Fibroblast of skin of right biceps (primary cell): ENCODE measurements at places on chromosomes 12 and 14.

- peak; percentile 12 for DNase-seq
These were observed 903.6 kb upstream of the TMEM132C start for GRCh38 chr12:127363392-127363791.

- peak; percentile 33 for DNase-seq
These were observed 9.6 kb upstream of the AKAP6 start for GRCh38 chr14:32319368-32320049.

DNA sequence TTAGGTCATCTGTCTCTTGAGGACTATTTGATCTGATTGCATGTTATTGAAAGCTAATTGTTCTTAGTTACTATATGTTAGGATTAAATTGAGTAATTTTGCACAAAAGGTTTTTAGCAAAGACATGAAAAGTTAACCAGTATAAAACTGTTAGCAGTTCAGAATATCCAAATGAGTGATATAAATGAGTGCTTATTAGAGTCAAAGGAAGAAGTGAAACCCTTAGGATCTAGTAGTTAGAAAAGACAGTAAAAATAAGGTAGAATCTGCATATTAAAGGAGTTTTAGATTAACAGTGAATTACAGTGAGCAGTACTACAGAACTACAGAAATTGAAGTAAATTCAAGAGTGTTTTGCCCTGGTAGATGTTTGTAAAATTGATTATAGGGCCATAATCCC, 12.4 kb downstream of the RAP1B start:
- DNase-seq, result no peak

DNA sequence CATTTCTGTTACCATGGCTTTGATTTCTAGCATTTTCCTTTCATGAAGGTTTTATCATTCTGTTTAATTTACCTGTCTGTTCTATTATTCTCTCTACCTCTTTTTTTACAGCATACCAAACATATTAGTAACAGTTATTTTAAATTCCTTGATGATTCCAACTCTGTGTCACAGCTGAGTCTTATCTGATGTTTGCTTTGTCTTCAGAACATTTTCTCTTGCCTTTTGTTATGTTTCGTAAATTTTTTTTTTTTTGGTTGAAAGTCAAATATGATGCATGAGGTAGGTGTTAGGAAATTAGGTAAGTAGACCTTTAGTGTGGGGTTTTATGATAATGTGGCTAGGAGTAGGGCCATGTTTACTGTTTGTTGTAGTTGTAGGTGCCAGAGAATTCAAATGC, 496.4 kb downstream of the FOXG1 start:
- DNase-seq, result peak; percentile 16

DNA sequence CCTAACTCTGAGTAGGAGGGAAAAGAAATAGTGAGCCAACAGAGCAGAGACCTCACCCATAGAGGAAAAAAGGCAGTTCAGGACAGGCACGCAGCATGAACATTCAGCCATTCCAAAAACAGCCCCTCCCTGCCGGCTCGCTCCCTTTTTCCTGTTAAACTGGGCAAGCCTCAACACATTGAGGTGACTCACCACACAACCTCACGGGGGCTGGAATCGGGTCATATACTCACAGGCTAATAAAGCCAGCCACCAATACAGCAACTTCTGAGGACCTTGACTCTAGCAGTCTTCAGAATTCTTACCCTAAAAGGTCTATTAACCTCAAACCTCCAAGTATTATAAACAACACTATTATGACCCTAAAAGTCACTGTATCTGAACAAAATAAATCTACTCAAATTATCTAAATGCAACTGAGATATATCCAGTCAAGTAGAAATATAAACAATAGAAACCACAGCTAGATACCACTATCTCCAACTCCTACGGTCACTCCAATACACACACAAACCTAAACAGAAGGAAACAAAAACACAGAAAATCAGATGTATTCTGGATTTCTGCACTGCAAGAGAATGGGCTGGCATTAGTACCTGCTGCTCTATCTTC, 6.3 kb downstream of the YBX3 start:
- DNase-seq, result peak; percentile 85

DNA sequence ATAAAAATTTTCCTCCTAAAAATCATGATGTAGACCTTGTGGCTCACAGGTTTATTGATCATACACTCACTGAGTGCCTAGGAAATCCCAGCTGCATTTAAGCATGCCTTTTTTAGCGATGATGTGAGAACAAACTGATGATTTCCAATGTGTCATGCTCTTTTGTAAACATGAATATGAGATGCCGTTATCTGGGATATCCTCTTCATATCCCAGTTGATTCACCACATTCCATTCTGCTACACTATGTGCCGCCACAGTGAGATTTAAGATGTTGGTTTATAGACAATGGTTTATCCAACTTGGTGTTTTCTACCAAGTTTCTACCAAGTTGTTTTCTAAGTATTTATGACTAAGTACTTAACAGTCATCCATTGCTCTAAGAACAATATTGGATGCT, 5.2 kb downstream of the OR4E1 start:
- peak; percentile 30 for DNase-seq

DNA sequence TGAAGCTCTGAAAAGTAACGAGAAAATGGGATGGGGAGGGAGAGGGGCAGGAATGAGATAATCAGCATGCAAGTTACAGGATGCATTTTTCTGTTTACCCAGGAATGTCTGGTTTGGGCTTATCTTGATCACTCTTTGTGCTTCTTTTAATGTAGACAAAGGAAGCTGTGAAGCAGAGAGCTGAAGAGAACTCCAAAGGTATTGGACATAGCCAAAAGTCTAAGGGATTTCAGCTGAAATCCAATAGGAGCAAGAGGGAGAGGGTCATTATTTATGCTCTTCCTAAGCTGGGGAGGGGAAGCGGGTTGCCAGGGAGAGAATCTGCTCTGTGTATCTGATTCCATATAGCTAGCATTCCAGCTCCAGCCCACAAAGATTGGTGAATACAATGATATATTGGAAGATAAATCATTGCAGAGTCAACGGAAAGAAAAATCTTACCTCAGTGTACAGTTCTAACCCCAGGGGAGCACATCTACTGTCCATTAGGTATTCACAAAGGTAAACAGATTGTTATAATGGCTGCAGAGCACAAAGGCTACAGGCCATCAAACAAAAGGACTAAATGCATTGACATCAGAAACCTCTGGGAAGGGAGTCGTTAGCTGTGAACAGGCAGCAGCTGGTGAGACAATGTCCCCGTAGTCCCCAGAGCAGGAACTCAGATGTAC, 61.0 kb upstream of the PELI2 start:
- no peak for DNase-seq

- DNase-seq, result no peak
These were observed 90.8 kb downstream of the ATP23 start for GRCh38 chr12:58032156-58032555.

DNA sequence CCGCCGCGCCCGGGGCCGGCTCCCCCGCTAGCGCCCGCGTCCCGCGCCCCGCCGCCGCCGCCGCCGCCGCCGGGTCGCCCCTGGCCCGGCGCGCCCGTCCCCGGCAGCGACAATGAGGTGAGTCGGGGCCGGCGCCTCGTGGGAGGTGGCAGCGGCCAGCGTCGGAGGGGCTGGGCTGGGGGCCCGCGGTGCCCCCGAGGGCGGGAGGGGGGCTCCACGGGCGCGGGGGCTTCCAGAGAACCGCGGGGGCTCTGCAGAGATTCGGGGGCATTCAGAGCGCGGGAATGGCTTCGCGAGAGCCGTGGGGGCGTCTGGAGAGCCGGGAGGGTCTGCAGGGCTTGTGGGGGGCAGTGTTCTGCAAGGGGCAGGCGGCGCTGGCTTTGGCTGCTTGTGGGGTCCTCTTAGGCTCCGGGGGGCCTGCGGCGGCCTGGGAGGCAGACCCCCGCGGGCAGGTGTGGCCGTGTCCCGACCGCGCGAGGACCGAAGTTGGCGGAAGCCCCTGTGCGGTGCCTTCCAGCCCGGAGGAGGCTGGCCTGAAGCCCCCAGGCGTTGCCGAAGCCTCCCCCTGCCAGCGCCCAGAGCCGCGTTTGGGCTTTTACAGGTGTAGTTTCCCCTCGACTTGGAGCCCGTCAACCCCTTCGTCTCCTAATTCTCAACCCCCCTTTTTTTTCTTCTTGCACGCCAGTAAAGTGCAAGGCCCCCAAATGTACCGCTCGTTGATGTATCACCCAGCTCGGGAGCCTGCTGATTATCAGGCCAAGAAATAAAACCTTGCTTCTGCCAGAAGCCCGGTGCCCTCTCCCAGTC, 93.1 kb upstream of the EVL start:
- DNase-seq, result no peak

DNA sequence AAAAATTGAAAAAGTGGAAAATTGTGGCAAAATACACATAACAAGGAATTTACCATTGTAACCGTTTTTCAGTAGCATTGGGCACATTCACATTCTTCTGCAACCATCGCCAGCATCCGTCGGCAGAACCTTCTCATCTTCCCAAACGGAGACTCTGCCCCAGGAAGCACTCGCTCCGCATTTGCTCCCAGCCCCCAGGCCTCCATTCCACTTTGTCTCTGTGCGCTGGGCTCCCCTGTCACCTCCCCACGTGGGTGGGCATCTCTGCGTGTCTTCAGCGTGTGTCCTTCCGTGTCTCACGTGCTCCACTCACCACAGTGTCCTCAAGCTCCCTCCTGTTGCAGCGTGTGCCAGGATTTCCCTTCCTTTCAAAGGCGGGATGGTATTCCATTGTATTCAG, 9.9 kb downstream of the GPR132 start:
- DNase-seq, result no peak

DNA sequence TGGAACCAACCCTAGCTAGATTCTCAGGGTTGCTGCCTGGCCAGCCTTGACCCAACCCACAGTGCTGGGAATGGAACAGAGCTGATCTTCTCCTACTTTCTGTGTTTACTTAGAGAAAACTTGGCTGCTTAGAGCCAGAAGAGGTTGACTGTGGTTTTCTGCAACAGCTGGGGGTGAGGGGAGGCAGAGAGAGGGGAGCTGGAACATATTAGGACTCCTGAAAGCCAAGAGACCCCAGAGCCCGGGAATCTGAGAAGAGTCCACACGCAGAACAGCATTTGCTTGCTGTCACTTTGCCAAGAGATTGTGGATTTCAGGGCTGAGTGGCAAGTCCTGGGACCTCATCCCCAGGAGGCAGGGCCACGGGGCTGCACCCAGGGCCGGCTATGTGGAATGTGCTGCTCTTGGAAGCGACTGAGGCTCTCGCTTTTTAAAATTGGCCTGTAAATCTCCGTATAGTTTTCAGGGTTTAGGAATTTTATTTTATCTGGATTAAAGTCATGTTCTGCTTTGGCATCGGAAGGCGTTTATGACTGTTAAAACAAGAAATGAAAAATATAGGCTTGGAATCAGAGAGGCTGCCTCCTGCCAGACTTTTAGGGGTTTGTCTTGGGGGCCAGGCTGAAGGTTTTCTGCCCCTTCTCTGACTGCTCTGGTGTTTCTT, 22.3 kb upstream of the MED13L start:
- peak; percentile 35 for DNase-seq

DNA sequence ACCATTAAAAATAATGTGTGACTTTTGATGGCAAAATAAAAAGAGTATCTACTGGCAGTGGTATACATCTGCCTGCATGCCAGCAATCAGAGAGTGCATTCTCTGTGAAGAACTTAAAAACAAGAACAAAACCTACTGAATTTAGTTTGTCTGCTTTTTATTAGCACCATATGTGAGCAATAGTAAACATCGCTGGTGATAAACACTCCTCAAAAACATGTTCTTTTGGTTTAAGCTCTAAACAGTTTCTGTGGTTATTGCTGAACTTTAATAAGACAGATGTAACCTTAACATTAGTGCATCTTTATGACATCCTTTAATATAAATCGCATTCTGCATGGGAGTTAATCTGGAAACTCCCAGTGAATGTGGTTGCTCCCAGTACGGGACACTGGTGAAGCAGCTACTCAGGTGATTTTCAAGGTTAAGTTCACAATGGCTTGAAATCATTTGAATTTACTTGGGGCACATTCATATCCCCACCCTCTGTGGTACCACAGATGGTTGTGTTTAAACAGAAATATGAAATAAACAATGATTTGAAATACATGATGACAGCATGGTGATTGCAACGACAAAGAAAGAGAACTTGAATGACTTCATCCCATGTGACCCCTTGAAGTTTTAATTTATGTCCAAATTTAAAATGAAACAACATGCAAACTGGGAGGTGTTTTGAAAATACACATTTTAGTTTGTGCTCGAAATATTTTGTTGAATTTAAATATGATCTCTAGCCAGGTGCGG, 285.9 kb downstream of the FOXN3 start:
- no peak for DNase-seq

DNA sequence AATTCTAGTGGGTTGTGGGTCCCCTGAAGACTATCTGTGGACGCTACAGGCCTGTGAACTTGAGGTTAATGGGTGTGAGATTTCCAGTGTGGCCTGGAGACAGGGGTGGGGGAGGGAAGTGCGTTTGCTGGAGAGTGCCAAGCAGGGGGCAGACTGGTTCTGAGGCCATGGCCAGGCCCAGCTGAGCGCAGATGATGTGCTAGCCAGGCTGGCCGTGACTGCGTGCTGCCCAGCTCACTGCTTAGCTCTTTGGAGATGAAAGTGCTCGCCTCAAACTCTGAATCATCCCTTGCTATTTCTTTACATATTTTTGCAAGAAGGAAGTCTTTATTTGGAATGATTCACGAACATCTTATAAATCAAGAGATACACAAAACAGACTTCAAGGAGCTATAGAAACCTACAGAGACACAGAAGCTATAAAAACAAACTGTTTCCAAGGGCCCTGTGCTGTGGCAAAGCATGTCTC, 75.2 kb upstream of the PLEKHG3 start:
- peak; percentile 95 for DNase-seq

GRCh38 chr12:113476176-113476986, 4.7 kb upstream of the LHX5 start:
- no peak for DNase-seq

DNA sequence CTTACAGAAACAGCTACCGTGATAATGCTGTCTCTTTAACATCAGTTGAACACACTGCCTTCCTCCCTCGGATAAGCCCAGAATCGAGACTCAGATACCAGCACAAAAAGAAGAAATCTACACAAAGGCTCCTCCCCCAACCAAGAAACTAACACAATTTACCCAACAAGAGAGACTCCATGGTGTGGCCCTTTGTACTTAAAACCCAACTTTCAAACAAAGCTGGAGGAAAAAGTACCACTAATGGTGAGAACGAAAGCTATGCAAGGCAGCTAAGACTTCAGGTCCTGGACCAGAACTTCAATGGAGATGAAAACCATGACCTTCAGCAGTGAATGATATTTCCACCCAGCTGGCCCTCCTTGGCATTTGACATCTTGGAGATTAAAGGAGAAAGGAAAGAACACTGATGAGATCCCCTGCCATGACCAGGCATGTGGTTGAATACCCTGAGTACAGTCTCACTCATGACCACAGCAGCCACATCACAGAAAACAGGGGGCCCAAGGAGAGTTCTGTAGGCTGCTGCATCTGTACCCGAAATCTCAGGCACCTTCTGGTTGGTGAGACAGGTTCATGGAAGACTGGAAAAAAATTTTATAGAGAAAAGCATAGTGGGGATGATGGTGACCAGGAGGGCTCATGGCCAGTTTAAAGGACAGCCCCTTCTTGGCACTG, 36.7 kb downstream of the RBM19 start:
- DNase-seq, result no peak

- DNase-seq, result peak; percentile 88
These were observed 10.0 kb upstream of the KRT82 start for GRCh38 chr12:52415870-52416750.

DNA sequence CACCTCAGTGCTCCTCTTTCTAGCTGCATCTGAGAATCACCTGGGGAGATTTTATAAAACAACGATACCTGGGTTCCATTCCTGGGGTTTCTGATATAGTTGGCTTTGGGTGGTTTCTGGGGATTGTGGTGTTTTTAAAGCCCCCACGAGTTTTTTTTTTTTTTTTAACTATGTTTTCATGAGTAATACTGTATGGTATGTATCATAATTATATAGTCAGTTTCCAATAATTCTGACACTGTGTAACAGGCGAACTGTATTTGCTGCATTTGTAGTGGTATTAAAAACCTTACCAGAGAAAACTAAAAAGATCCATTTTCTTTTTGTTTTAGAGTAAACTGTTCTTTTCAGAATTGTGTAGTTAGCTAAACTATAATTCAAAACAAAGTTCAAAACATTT, 84.9 kb downstream of the SRGAP1 start:
- DNase-seq, result peak; percentile 38
